DMS 273 treated with DMSO at 0.1 percent for 48 hours (cell line): ENCODE measurements at places on chromosomes 2 and 18.

- DNase-seq = no peak
Observed at GRCh38 chr2:210591663-210592062, 35.3 kb downstream of the CPS1 start.

DNA sequence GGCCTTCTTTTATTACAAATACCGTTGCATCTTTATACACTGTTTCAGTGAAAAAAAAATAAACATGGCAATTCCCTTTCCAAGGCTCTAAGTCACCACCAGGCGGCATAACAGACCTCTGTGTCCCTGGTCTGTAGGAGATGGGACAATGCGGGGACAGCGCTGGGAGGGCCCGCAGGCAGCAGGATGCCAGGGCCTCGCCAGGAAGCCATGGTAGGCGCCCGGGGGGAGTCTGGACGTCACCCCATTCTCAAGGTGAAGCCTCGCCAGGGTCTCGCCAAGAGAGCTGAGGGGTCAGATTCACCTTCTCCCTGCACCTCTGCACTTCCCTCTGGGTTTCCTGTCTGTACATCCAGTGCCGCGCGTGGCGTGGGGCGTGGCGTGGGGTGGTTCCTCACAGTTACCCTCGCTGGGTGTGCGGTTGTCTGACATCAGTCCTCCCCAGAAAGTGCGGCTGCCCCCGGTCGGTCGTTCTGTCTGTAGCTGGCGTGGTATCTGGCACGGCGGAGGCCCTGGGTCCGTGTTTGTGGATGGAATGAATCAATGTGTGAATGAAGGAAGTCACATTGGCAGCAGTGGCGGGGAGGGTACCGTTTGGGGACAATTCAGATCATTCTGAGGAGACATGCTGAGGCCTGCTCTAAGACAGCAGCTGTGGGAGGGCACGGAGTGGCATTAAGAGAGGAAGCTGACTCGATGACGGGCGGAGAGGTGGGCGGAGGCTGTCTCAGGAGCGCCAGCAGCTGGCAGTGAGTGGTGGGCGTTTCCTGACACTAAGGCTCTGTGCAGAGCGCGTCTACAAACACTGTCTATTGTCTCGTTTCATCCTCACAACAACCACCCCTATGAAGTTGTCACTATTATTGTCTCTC is 46.0 kb downstream of the LRRFIP1 start:
- DNase-seq = peak; percentile 13

DNA sequence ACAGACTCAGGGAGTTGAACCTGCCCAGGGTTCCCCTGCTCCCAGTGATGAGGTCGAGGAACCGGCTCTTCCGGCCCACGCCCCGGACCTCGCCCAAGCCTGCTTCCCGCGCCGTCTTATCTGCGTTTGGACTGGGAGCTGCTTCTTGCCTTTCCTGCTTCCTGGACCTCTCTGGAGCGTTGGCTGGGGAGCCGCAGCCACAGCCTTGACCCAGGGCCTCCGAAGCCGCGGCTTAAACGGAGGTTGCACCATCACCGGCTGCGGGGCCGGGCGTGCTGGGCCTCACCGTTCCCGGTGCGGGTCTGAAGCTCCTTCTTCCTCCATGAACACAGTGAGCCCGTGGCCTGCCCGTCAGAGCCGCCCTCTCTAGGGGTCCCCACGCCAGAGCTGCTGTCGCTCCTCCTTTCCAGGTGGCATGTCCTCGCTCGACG is 13.3 kb downstream of the NTSR2 start:
- no peak for DNase-seq

- DNase-seq = no peak
Observed at GRCh38 chr2:6909431-6910385, 7.5 kb upstream of the RNF144A start.

- DNase-seq = no peak
Observed at GRCh38 chr18:70149156-70149555, 56.3 kb downstream of the RTTN start.

- no peak for DNase-seq
Observed at GRCh38 chr2:39735648-39736047, 43.4 kb downstream of the THUMPD2 start.

DNA sequence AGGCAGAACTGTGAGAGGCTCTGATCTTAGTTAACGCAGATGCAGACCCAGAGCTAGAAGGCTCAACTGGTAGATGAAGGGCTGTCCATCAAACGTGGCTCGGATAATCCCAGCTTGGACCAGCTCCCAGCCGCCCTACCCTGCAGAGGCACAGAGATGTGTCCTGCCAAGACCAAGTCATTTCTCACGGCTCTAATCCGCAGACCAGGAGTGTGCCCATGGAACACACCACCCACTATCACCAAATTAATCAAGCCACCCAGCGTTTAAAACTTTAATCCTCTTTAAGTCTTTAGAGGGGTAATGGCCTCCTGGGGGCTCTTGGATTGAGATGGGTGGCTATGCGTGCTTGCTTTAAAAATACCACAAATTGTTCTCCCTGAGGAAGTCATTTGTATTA is 17.5 kb downstream of the LYPD1 start:
- DNase-seq = no peak

DNA sequence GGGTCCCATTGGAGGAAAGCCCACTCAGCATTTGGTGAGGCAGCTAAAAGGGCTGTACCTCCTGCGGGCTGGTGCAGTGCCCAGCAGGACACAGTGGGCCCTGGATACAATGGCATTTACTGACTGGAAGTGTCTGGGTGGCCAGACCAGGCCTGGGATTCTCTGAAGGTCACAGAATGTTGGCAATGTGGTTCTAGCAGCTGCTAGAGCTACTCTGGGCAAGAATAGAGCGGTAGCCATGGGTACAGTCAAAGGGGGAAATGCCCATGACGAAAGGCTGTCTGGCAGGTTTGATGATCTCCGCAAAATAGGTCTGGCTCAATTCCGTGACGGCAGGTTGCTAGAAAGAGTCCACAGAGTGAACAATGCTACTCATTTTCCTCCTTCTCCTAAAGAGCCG is 241.8 kb downstream of the AFF3 start:
- DNase-seq = no peak

GRCh38 chr2:179139506-179139905 is 89.6 kb upstream of the CCDC141 start:
- DNase-seq = no peak

DNA sequence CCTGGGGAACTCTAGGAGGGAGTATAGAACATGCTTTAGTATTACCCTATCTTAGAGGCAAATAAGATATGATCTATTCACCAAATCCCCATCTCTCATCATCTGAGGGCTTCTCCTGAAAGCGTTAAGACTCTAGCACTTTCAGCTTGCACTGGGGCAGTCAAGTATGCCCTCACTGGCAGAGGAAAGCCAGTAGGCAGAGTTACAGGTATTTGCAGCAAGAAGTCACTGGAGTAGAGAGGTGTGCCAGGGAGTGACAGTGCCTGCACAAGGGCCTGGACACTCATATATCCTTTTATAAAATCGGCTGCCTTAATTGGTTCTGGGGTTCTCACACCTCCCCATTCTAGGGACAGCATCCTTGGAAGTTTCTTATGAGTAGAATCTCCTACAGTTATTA is 31.9 kb upstream of the CCDC85A start:
- DNase-seq = no peak

- no peak for DNase-seq
Observed at GRCh38 chr18:47909484-47909883, 21.0 kb downstream of the SMAD2 start.

GRCh38 chr2:216012830-216013079 is 596 bp downstream of the MREG start:
- no peak for DNase-seq

- DNase-seq = no peak
Observed at GRCh38 chr2:185687967-185688366, 50.6 kb upstream of the FSIP2 start.

DNA sequence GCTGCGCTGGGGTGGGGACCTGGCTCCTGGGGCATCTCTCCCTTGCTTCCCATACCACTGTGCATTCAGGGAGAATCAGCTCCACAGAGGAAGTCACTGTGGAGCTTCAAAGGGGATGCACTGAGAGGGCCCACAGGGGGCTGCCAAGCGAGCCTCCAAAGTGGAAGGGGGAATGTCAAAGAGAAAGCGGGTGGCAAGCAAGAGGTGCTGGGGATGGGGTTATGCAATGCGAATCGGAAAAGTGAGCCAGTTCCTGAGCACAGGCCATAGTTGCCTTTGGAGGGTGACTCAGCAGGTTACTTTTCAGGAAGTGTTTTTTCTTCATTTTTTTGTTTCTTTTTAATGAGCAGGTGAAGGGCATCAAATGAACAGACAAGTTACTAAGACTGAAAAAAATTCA is 17.6 kb downstream of the PMAIP1 start:
- DNase-seq = no peak

GRCh38 chr18:5746844-5747243 is 148.5 kb downstream of the TMEM200C start:
- DNase-seq = no peak

DNA sequence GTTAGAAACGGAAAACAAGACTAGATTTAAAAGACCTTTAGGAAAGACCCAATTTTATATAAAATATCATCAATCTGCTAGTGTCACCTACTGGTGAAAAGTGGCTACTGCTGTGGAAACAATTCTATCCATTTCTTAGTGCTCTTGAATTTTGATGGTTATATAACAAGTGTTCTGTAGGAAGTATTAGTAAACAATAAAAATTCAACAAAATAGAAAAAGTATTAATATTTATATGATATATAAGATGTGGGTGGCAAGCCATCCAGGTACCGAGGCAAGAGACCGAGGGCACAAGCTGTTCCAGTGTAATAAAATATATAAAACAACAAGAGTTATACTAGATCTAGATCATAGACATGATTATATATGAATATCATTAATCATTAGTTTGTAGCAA is 6.2 kb upstream of the TMEM87B start:
- DNase-seq = peak; percentile 28

- no peak for DNase-seq
Observed at GRCh38 chr2:156598563-156598962, 162.4 kb downstream of the GPD2 start.

GRCh38 chr2:13660231-13660630 is 943.5 kb downstream of the TRIB2 start:
- DNase-seq = no peak

- no peak for DNase-seq
Observed at GRCh38 chr2:240392084-240392947, 43.1 kb upstream of the GPC1 start.

DNA sequence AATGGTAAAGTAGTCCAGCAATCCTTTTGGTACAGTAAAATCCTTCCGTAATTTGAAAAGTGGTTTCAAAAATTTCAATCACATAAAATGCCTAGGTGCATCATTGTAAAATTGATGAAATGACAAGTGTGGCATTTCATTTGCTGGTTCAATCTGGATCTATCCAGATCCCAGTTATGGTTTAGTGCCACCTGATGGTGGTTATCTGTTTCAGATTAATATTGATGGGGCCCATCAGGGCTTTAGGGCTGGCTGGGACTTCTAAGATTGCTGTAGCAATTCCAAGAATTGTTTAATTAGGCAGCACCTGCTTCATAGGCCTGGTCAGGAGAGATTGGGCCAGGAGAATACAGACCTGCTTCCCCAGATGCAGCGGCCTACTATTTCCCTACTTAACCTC is 55.5 kb upstream of the PIK3C3 start:
- no peak for DNase-seq

- DNase-seq = no peak
Observed at GRCh38 chr18:24727685-24728084, 267.2 kb downstream of the HRH4 start.

DNA sequence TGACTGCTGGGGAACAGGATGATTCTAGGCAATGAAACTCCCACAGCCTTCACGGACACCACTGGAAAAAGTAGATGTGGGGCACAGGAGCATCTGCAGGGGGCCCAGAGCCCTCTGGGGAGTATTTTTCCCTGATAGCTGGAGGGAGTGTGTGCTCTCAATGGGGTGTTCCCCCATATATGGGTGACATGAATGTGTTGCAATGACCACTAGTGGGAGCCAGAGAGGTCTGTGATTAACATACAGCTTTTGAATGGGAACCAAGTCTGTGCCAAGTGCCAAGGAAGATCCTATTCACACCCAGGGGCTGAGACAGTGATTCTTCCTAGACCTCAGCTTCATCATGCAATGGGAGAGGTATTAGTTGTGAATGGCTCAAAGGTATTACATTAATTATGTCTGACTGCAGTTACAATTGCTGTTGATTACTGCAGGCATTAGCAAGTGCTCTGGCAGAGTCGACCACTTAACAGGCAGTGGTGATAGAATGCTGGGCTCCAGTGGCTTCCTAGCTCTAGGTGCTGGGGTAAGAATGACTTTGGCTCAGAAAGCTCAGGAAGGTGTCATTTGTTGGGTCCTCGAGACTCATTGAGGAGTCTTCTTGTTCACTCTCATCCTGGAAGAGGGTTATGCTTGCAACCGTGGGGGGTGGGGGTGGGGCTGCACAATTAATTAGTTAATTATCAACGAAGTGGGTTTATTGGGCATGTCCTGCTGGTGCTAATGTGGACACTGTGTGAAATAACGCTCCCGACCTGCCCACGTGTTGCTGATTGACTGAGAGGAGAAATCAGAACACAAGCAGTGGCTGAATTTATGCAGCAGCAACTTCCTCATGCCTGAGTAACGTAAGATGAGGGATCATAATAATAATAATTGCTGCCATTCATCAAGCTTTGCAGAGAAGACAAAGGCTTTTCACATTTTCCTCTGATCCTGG is 194.1 kb downstream of the CLIP4 start:
- peak; percentile 19 for DNase-seq

- no peak for DNase-seq
Observed at GRCh38 chr2:47309952-47310800, 92.8 kb upstream of the MSH2 start.

- DNase-seq = no peak
Observed at GRCh38 chr2:64797881-64798575, 144.3 kb upstream of the SERTAD2 start.

- DNase-seq = no peak
Observed at GRCh38 chr2:24304098-24304497, 56.2 kb downstream of the ITSN2 start.

DNA sequence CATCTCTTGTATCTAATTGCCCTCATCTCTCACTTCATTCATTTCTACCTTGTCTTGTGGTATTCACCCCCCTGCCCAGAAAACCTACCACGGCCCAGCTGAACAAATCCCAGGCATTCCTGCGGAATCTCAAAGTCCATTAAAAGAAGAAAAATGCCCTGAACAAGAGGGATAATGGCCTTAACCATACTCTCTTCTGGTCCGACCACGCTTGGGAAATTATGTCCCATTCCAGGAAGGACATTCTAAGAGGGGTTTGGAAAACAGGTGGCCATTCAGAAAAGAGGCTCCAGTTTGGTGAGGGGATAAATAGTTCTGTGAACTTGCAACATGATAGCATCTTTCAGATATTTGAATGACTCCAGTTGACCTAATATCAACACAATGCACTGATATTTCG is 349.9 kb upstream of the ZNF521 start:
- no peak for DNase-seq
